ENCODE measurements at places on chromosomes 13 and 19.

- no peak for DNase-seq
These were observed 5.8 kb downstream of the CRYL1 start for GRCh38 chr13:20519875-20520274.

GRCh38 chr13:76271728-76272232 is 614.4 kb downstream of the KCTD12 start:
- no peak for DNase-seq

GRCh38 chr19:42455621-42456081 is 12.9 kb upstream of the CXCL17 start:
- DNase-seq, result no peak

DNA sequence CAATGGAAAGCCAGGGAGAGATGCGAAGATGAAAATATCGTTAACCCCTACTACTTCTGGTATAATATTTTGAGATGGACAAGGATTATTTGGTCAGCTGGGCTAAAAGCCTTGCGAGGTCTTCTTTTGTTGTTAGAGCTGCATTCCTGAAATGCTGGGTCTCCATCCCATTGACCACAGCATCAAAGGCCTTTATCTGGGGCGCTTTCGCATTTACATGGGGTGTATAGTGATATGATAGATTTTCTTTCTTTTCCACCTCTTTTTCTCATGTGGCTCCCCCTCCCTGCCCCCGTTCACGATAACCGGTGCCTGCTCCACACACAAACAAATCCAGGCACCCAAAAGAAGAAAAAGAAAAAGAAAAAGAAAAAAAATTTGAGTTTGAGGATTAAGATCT is 77.5 kb downstream of the ZNF536 start:
- DNase-seq, result no peak

- peak; percentile 57 for DNase-seq
These were observed 53.2 kb upstream of the SHKBP1 start for GRCh38 chr19:40523322-40524047.

- no peak for DNase-seq
These were observed 1442.6 kb downstream of the SLITRK5 start for GRCh38 chr13:89113744-89114143.

DNA sequence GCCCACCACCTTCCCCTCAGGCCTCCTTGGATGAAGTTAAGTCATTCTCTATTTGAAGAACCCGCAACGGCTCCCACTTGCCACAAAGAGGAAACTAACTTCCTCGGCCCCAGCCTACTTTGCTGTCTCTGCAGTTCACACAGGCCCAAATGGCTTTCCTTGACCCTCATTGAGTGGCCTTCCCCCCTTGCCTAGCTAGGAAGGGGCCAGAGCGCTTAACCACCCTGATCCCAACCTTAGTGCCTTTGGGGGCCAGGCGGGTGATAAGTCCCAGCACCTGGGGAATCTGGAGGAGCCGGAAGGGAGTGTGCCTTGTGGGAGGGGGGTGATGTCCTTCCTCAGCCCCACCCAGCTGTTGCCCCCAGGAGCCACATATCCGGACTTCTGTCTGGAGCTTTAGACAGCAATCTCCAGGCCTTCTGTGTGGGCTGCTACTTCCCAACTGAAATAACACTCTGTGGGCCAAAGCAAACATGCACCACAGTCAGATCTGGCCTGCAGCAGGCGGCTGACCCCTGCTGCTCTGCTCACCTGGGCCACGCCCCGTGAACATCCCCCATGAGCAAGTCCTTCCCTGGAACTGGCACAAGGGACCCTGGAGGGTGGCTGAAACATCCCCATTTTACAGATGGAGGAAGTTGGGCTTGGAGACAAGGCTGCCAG is 10.5 kb downstream of the NECTIN2 start:
- no peak for DNase-seq

- peak; percentile 73 for DNase-seq
These were observed at the start of gene TSC22D1 for GRCh38 chr13:44575741-44576350. TSC22D1 (minus strand) TSS chr13:44576330; CDS start chr13:44576074, 256 bp downstream.

GRCh38 chr19:10102787-10103236 is 334 bp upstream of the ANGPTL6 start:
- DNase-seq, result no peak
